NCI-H2171 treated with DMSO at 0.1 percent for 48 hours (cell line): ENCODE measurements at places on chromosomes 2 and 18.

DNA sequence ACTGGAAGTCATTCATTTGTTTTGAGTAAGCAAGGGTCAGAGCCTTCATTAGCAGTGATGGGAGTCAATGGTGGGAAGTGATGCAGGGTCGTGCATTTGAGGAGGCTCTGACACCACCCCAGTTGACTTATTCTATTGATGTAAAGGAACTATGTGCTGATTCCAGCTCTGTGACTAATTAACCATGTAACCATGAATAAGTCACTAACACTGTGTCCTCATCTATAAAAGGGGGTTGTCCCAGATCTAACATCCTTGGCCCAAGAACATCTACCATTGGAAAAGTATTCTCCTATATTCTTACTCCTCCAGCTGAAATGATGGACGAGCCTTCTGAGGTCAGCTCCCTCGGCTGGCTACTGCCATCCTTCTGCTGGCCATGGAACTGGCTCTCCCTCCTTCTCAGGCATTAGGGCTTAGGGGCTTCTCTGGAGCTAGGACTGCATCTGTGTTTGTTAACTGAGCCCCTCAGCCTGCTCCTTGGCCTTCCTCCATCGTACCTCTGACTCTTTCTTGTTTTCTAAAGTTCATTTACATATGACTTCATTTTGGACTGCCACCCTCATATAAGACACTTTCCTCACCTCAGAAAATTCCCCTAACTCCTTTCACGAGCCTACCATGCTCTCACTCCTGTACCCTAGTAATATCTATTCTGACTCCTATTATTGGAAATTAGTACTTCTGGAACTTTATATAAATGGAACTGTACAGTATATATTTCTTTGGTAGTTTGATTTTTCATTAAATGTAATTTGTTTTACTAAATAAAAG, 115.5 kb downstream of the KCTD1 start:
- no peak for DNase-seq

- DNase-seq = no peak
These were observed 66.9 kb upstream of the RBM44 start for GRCh38 chr2:237731663-237732062.

DNA sequence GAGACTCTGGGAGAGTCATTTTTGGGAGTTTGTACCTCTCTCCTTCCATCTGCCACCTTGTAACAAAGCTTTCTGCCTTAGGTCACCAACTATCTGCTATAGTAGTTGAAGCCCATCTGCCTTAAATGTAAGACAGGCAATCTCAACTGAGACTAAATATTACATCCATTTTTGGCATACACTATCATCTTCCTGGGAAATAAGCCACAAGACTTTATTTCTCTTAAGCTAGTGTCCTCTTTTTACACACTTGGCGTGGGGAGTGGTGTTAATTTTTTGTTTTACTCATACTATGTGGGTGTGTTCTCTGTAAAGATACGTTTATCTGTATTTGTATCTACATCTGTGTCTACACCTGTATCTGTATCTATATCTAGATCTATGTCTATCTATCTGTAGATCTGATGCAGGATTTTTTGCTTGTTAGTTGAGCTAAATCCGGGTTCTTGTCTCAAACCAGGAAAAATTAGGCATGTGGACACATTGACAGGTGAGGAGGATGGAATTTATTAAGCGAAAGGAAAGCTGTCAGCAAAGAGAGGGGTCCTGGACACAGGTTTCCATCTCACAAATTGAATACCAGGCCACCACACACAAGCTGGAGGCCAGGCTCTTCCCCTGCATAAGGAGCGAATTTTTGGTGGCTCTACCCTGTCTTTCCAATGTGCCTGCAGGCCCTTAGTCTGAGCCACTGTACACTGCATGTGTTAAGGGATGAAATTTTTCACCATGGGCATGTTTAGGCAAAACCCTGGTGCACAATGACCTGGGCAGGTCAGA, 64.8 kb upstream of the RND3 start:
- DNase-seq = no peak

GRCh38 chr2:98923244-98923940, 12.6 kb downstream of the CRACDL start:
- DNase-seq = no peak

GRCh38 chr2:166067229-166067628, 60.6 kb downstream of the SCN1A start:
- no peak for DNase-seq

DNA sequence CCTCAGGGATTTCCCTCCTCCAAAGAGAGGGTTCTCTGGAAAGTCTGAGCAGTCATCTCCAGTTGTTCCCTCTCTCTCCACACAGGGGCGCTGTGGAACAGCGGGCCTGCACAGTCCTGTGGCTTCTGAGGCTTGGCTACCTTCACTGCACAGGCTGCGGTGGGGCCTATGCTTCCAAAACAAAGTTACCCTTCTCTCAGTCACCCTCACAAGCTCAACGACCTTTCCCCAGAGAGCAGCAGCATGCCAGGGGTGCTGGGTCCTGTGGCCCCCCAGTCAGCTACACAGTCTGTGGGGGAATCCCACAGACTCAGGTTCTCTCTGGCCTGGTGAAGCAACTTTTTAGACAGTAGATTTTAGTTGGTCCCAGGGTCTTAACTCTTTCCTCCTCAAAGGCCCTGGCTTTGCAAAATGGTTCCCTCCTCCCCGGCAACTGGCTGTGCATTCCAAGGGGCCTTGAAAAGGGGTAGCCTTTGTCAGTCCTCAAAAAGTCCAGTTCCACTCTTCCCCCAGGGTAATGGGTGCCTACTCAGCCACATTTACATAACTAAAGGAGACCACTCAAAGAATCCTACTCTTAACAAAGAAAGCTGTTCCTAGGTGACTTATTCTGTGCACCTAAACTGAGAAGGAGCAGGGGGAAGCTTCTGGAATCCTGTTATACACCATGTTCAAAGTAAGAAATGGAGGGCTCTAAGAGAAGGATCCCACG, 14.9 kb downstream of the B3GNT7 start:
- no peak for DNase-seq

- DNase-seq = peak; percentile 49
These were observed 510.4 kb upstream of the CNTNAP5 start for GRCh38 chr2:123514613-123515207.

- DNase-seq = no peak
These were observed 114.2 kb upstream of the NT5C1B start for GRCh38 chr2:18703555-18703954.

DNA sequence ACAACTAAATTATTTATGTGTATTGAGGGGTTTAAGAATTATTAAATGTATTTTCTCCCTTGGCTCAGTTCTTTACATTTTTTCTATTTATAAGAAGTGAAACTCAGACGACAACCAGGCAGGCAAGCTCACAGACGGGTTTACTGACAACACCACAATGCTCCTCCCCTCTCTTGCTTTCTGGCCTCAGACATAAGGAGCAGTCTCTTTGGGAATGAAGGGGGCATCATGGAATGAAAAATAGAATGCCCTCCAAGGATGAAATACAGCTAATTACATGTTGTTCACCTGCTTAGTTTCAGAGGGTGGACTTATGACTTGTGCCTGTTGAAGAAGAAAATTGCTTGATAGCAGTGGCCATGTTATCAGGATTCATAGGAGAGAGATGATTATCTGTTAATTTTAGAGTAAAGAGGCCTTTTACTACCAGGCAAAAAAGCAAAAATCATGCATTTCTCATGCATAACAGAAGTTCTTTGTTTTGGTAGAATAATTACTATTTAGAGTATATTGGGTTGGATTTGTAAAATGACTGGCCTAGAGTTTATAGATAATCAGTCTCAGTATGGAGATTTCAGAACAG, 172.1 kb upstream of the LRRTM1 start:
- no peak for DNase-seq

DNA sequence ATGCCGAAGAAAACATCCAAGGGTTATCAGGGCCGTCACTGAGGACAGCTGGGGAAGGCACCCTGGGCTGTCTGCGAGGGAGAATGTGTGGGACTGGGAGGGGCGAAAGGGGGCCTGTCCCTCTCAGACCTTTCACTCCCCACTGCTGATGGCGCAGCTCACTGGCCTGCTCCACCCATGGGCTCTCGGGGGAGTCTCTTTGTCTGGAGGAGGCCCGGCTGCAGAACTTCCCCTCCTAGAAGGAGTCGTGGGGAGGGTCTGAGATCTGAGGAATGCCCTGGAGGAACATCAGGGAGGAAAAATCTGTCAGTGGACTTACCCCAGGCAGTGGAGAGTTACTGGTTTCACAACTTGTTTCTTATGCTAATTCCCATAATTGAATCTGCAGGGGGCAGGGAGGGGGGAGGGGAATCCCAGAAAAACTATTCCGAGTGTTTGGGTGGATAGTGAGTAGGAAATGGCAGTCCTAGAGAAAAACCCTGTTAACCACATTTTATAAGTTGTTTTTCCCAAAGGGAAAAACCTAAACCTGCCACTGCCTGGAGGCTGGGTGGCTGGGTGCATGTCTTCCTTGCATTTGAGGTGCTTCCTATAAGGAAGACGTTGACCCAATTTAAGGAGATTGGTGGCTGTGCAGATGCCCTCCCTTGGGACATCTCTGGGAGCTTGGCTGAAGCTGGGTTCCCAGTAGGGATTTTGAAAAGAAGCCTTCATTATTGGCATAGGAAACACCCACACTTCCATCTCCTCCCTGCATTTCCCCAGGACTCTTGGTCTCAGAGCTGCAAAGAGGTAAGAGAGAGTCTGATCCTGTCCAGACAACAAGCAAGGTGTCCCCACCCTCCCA, 11.7 kb upstream of the SEMA4C start:
- DNase-seq = no peak

- DNase-seq = no peak
These were observed 138.9 kb upstream of the PELI1 start for GRCh38 chr2:64283006-64283570.

- peak; percentile 8 for DNase-seq
These were observed 68.0 kb downstream of the DAW1 start for GRCh38 chr2:227939271-227940027.

GRCh38 chr18:79902075-79902474, 49.4 kb downstream of the SLC66A2 start:
- DNase-seq = no peak

GRCh38 chr2:123047186-123047585, 977.9 kb upstream of the CNTNAP5 start:
- DNase-seq = no peak

DNA sequence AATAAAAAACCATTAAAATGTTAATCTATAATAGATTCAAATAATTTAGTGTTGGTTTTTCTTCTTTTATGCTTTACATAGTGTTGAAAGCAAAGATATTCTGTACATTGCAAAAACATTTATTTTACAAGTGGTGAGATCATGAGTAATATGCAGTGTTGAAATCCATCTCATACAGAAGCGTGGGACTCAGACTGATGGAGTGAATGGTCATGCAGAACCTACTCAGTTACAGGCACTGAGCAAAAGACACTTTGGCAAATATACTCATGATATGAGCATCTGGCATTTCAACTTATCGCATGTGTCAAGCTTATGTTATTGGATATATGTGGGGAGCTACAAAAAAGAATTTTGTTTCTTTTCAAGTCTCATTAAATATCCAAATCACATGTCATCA, 620.2 kb upstream of the NETO1 start:
- no peak for DNase-seq

GRCh38 chr18:53764086-53764485, 460.4 kb downstream of the MBD2 start:
- peak; percentile 12 for DNase-seq

DNA sequence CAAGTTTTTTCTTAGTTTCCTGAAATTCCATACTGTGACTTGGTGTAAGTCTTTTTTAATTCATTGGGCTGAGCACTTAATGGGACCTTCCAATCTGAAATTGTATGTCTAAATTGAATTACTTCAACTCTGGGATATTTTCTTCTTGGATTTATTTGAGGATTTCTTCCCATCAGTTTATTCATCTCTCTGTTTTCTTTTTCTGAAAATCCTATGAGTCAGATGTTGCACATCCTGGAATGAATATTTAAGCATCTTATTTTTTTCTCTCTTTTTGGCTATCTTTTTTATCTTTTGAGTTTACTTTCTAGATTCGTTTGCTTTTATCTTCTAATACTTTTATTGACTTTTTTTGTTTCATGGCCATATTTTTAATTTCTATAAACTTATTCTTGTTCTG, 55.4 kb upstream of the ACYP2 start:
- DNase-seq = no peak

DNA sequence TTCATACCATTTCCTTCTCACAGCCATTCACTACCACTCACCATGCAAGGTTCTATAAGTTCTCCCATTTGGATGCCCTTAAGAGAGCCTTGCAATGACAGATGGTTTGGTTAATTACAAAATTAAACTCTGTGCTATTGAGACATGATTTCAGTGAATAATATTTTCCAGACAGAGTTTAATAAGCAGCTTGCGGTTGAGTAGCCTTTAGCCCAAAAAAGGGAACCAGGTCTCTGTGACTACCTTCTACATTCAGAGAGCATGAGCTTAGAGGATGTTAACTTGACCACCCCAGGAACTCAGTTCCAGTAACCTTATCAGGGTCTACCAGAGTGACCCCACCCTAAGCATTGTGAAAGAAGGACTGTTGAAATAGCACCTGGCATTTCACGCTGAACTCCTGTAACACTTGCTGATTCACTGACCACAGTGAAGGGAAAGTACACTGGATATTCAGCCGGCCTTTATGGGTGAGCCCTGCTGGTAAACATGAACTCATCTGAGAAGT, 1173.1 kb upstream of the ZEB2 start:
- peak; percentile 50 for DNase-seq

- no peak for DNase-seq
These were observed 1.8 kb downstream of the IL18RAP start for GRCh38 chr2:102424754-102425153.

DNA sequence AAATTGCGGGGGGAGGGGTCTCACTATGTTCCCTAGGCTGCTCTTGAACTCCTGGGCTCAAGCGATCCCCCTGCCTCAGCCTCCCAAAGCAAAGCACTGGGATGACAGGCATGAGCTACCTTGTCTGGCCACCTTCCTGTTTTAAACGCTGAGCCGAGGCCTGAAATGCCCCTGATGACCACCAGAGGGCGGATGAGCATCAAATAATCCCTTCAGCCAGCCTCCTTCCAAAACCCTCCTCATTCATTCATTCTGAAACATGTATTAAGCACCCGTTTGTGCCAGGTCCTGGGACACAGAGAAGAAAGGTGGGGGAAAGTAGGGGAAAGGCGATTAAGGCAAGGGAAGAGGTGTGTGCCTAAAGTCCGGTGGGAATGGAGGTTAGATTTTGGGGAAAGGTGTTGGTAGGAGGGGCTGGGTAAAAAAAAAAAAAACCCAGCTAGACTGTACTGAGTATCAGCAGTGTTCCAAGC, 30.7 kb upstream of the PTMA start:
- DNase-seq = peak; percentile 80

DNA sequence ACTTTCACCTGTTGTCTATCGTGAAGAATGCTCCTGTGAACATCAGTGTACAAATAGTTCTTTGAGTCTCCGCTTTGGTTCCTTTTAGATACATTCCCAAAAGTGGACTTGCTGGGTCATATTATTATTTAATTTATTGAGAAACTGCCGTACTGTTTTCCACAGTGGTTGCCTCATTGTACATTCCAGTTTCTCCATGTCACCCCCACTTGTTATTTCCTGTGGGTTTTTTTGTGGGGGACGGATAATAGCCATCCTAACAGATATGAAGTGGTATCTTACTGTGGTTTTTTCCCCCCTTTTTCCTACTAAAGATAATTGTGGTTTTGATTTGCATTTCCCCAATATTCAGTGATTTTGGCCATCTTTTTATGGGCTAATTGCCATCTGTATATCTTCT, 53.8 kb downstream of the SMCHD1 start:
- DNase-seq = no peak

- DNase-seq = no peak
These were observed 38.4 kb downstream of the CAB39 start for GRCh38 chr2:230751062-230751461.
